ENCODE measurements at places on chromosomes 2 and 18.

DNA sequence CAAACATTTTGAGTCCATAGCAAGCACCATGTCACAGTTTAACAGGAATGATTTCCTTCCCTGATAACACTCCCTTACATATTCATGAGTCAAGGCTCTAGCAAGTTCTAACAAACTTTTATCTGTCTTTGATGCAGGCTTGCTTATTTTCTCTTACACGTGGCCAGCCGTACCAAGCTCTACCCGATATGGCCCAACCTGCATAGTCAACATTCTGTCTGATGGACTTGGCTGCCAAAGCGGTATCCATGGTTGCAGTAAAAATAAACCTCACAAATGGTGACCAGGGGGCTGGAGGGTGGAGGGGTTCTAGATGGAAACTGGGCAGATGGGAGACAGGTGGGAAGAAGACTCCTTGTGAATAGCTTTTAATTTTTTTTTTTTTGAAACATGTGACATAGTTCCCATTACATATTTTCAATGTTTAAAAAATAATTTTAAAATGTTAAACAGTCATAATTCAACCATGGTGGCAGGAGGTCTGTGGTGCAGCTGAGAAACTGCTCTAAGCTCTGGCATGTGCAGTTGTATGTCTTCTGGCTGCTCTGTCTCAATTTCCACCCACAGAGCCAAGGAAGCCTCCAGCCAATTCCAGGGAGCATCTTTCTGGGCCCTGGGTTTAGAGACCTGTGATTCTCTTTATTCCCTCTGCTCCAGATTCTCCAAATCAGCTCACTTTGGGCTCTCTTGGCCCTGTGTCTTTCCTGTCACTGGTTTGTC, 20.7 kb upstream of the CXCR1 start:
- DNase-seq: no peak

- DNase-seq: no peak
These were observed 463.1 kb downstream of the TSN start for GRCh38 chr2:122218596-122218995.

- no peak for DNase-seq
These were observed 1636.4 kb upstream of the NXPH2 start for GRCh38 chr2:140416577-140416976.

- DNase-seq: no peak
These were observed 156.1 kb downstream of the TMEM247 start for GRCh38 chr2:46635442-46635841.

GRCh38 chr2:180933332-180933731, 47.1 kb upstream of the UBE2E3 start:
- DNase-seq: no peak

DNA sequence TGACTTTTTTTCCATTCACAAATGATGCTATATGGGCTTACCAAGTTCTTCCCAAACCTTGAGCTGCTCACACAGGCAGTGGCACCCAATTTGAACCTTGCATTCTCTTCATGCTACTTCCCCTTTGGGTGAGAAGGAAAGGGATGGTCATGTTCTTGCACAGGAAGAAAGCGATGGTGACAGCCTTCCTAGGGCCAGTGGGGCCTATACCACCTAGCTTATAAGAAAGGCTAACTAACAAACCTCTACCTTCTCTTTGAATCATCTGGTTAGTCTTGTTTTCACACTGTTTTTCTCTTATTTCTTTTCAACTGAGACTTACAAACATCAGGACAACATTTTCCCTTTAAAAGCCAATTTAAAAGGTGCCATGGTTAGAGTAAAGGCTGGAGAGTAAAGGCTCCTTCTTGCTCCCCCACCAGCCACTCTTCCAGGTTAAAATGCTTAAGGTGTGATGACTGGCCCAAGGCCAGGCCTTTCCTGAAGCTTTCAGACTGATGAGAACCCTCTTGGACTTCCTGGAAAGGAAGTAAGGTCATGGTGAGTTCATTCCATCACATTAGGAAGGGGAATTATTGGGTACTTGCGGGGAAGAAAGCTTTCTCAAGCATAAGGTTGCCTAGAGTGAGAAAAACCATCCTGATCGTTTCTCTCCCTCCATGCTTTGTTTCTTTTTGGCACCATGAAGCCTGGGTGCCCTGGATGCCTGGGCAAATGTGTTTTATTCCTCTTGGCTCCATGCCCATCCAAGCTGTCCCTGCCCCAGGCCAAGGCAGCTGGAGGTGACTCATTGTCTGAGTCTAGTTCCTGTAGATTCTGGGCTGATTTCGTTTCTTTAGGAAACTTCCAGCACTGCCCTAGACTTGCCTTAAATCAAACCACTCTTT, 41.4 kb upstream of the ITGB6 start:
- no peak for DNase-seq

DNA sequence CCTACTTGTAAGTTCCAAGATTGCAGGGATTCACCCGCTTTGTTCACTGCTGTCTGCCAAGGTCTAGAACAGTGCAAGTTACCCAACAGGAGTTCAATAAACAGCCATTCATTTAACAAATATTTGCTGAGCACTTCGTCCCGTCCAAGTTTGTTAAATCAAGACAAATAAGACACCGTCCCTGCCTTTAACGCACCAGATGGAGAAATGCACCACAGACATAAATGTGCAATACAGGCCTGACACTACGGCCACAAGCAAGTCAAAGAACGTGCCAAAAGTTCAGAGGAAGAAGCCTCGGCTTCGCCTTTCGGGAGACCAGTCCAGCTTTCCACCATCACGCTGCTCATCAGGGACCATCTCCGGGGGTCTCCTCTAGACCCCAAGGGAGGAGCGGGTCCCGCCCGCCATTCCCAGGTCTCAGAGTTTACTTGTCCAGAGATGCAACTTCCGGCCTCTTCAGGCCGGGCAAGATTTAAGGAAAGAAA, 429 bp downstream of the C2orf76 start:
- no peak for DNase-seq

DNA sequence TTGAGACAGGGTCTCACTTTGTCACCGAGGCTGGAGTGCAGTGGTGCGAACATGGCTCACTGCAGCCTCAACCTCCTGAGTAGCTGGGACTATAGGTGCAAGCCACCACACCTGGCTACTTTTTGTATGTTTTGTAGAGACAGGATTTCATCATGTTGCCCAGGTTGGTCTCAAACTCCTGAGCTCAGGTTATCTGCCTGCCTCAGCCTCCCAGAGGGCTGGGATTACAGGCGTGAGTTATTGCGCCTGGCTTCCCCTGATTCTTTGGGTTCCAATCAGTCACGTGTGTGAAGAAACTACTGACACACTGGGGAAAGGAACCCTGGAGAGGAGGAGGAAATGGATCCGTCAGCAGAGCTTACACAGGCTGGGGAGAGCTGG, 22.3 kb upstream of the RAB10 start:
- DNase-seq: no peak

DNA sequence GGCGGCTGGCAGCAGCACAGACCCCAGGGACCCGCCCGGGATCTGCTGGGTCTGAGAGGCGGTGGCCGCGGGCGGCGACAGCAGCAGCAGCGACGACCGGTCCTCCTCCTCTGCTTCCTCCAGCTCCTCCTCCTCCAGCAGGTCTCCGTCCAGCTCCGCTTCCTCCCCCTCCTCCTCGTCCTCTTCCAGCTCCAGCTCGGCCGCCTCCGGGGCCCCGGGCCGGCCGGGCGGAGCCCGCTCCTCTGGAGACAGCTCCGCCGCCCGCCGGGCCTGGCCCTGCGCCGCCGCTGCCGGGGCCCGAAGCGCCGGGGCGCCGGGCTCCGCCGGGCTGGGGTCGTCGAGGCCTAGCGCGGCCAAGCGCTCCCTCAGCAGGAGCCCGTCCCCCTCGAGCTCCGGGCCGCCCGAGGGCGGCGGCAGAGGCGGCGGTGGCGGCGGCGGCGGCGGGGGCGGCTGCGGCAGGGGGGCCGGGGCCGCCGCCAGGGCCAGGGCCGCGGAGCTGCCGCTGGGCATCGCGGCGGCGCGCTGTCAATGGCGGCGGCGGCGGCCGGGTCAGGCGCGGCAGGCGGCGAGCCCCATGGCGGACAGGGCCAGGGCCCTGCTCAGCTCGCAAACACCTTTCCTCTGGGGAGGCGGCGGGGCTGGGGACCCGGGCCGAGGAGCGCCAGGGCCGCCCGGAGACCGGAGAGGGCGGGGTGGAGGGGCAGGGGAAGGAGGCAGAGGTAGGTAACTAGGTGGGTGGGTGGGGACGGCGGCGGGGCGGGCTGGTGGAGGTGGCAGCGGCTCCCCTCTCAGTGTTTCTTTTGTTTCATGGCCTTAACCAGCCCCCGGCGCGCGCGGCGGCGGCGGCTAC, 445 bp downstream of the MEX3C start:
- no peak for DNase-seq

DNA sequence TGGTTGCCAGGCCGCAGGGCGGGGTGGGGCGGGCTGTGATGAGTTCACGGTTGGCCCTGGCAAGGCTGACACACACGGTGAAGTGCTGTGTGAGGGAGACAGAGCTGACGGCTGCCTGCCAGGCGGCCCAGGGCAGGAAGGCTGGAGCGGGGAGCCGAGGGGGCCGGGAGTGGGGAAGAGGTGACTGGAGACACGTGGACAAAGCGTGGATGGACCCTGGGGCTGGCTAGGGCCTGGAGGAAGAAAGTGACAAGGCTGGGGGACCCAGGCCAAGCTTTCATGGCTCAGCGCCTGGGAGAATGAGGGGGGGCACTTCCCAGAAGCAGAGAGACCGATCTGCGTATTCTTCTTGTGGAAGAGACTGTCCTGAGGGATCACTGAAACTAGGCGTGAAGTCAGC, 123.2 kb downstream of the DYSF start:
- no peak for DNase-seq

- no peak for DNase-seq
These were observed 16.8 kb upstream of the CRIM1 start for GRCh38 chr2:36338827-36339145.

GRCh38 chr2:161139098-161139987, 20.9 kb upstream of the TANK start:
- DNase-seq: peak; percentile 35

DNA sequence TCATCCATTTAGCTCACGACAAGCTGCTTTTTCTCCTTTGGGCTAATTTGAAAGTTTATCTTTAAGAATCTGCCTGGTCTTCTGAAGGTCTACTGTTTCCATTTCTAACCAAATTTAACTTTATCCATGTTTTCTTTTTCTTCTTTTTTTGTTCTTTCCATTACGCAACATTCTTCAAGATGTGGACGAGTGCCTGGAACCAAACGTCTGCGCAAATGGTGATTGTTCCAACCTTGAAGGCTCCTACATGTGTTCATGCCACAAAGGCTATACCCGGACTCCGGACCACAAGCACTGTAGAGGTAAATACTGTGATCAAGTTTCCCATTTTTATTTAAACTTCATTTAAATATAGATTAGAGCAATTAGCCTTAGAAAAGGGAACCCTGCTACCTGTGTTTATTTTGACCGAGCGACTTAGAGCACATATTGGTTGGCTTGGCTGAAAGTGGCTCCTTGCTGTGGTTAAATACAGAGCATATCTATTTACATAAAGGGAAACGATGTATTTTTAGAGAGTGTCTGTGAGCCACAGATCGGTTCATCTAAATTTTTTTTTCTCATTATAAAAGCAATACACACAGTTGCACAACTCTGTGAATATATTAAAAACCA, 183.4 kb upstream of the RASGRP3 start:
- DNase-seq: no peak

GRCh38 chr2:171163261-171163660, 2.6 kb upstream of the TLK1 start:
- no peak for DNase-seq

DNA sequence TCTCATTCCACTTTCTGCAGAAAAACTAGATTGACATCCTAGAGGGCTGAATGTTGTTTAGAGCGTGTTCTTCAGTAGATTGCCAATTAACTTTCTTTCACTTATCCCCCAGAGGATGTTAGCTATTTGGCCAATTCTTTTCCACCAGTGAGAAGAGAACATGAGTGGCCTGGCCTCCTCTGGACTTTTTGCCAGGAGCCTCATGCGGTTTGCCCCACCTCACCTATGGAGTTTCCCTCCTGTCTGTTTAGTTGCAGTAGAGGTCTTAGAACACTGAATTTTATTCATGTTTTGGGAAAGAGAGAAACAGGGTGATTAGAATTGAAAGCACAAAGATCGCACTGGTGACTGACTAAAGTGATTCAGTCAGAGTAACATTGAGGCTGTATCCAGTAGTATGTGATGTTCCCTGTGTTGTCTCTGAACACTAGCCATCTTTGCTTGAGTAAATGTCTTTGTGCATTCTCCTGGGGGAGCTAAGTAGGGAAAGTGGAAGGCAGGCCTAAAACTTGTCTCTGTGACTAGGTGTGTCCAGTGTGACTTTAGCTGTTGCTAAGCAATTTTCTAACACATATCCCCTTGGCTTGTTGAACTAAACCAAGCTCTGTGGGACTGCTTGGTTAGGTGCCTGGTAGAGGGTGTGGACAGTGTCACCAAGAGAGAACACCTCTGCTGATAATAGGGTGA, 34.0 kb downstream of the UGP2 start:
- no peak for DNase-seq

DNA sequence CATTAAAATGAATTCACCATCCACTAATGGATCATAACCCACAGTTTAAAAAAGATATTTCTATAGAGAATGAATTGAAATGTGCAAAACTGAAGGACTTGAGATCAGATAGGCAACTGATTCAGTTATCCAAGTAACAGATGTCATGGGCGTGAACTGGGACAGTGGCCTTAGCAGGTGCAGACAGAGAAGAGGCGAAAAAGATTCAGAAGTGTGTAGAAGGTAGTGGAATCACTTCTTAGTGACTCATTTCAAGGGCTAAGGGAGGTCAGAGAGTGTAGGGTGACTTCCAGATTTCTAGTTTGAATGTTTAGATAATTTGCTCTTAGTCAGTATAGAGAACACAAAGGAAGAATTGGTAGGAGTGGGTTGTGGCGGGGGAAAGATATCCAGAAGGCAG, 79.7 kb downstream of the EHBP1 start:
- no peak for DNase-seq

- no peak for DNase-seq
These were observed 2.9 kb upstream of the CASP8 start for GRCh38 chr2:201257381-201257955.

DNA sequence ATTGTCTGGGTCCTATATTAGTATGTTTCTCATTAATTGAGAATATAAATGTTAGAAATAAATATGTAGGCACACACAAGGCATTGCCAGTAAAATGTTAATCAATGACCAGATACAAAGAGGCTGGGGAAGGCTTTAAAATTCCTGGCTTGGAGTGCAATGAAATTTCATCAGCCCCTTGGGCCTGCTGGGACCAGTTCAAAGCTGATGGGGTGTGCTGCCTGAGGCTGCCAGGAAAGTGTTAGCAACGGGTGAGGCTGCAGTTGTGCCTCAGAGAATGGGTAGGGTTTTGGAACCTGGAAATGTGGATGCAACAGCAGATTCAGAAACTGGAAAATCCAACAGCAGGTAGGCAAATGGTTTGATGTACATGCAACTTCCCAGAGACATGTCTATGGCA, 68.9 kb downstream of the DIPK1C start:
- DNase-seq: no peak

- DNase-seq: no peak
These were observed 79.2 kb downstream of the PRPF40A start for GRCh38 chr2:152638056-152638455.

GRCh38 chr18:60100778-60101177, 201.0 kb downstream of the PMAIP1 start:
- DNase-seq: no peak

- no peak for DNase-seq
These were observed 141.2 kb downstream of the PID1 start for GRCh38 chr2:229129738-229130371.

- peak; percentile 12 for DNase-seq
These were observed 546.7 kb downstream of the EPHA4 start for GRCh38 chr2:221025398-221025797.
